Liver (tissue), 10 donors: ENCODE measurements at places on chromosomes 7 and 10. TPM values are rescaled to one million over a fixed set of nuclear protein-coding genes. Genes with fewer than 3 reads are reported as not detected.

DNA sequence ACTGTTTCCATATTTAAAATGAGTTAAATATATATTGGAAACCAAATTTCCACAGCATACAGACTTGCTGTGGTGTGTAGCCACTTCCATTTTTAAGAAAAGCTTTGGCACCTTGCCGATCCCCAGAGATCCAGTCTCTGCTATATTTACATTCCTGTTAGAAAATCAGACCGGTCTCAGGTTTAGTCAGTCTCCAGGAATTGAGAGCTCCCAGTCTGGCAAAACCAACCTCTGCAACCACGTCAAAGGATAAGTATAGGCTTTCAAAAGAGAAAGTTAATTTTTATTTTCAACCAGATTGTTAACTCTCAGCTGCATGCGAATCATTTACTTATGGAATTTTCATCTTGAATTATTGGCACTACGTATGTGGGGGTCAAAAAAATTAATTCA lies 28.2 kb downstream of the PUS7 start:
- no peak for DNase-seq

NKX1-2 gene
- not detected for total RNA-seq

SH2D4B gene
- 0.19 TPM for total RNA-seq

DNAJB9 gene
- total RNA-seq = 27.6 TPM

LRMDA gene
- total RNA-seq = 12.2 TPM

GRCh38 chr10:114987995-114988394 lies 50.0 kb downstream of the TRUB1 start:
- DNase-seq = no peak

GRCh38 chr10:54808186-54808935 lies 7.3 kb upstream of the PCDH15 start:
- DNase-seq = no peak

DNA sequence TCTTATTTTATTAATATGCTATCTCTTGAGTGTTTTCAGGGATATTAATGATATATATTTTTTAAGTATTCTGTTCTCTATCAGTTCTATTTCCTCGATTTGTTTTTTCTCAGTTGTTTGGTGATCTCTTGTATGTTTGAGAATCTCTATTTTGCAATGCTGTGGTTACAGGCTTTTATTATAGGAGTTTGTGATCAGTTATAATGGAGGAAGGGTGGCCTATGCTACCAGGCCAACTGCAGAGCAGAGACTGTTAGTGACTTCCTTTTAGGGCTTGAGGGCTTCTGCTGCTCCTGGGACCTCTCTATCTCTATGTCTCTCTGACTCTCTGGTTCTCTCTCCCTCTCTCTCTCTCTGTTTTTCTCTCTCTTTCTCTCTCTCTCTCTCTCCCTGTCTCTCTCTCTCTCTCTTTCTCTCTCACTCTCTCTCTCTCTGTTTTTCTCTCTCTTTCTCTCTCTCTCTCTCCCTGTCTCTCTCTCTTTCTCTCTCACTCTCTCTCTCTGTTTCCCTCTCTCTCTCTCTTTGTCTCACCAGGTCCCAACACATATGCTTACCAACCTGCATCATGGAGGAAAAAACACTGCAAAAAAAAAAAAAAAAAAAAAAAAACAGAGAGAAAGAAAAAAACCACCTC lies 69.4 kb upstream of the CAV2 start:
- DNase-seq = no peak

WDFY4 gene
- 3.3 TPM for total RNA-seq
